Stimulated activated CD4-positive, alpha-beta T cell treated with anti-CD3 and anti-CD28 coated beads, Interleukin-2, amount 100 ng/mL, for 48 hours (primary cell): ENCODE measurements at places on chromosomes 12 and 14.

DNA sequence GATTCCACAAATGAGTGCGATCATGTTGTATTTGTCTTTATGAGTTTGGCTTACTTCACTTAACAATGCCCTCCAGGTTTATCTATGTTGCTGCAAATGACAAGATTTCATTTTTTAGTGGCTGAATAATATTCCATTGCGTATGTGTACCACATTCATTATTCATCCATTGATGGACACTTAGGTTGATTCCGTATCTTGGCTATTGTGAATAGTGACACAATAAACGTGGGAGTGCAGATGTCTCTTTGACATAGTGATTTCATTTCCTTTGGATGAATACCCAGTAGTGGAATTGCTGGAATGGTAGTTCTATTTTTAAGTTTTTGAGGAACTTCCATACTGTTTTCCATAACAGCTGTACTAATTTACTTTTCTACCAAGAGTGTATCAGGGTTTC, 23.5 kb downstream of the AKAP6 start:
- no peak for DNase-seq

- no peak for DNase-seq
These were observed 21.4 kb downstream of the ZFC3H1 start for GRCh38 chr12:71642264-71642663.

- no peak for DNase-seq
These were observed 260.5 kb downstream of the NEDD1 start for GRCh38 chr12:97167598-97167997.

DNA sequence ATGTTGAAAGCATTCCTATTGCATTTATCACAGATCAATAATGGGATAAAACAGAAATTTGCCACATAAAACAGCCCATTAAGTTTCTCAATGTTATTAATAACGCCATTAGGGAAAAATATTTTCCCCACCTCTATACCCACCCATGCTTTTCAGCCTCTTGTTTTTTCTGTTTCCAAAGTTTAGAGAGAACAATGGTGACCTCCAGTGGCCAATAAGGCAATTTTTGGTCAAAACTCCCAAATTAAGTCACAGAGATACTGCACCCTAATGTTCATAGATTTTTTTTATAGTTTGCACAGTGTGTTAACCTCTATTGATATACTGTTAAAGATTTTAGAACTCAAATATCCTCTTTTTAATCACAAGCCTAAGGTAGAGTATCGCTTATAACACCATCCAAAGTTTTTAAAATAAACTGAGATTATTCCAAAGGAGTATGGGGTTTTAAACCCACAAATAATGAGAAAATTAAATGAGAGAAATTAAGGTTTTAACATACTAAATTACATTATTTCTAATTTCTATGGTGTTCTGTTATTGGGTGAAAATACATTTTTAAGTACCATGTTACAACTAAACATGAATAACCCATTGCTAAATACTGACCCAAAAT, 184.7 kb upstream of the DCN start:
- DNase-seq, result no peak

GRCh38 chr14:46054526-46054925, 597.1 kb downstream of the RPL10L start:
- no peak for DNase-seq

GRCh38 chr14:26729851-26730250, 132.0 kb upstream of the NOVA1 start:
- no peak for DNase-seq

GRCh38 chr12:102797528-102797927, 119.5 kb downstream of the PAH start:
- no peak for DNase-seq

GRCh38 chr12:85182699-85183098, 97.3 kb upstream of the ALX1 start:
- DNase-seq, result no peak

GRCh38 chr14:99234961-99235571, 36.9 kb downstream of the BCL11B start:
- peak; percentile 56 for DNase-seq

GRCh38 chr14:93109572-93110481, 5.9 kb downstream of the ITPK1 start:
- no peak for DNase-seq

- DNase-seq, result no peak
These were observed 45.4 kb upstream of the CCND2 start for GRCh38 chr12:4228122-4228580.

GRCh38 chr12:100472325-100472724, 1.3 kb upstream of the NR1H4 start:
- DNase-seq, result no peak

- no peak for DNase-seq
These were observed 64.3 kb upstream of the CPNE8 start for GRCh38 chr12:38969706-38970105.

DNA sequence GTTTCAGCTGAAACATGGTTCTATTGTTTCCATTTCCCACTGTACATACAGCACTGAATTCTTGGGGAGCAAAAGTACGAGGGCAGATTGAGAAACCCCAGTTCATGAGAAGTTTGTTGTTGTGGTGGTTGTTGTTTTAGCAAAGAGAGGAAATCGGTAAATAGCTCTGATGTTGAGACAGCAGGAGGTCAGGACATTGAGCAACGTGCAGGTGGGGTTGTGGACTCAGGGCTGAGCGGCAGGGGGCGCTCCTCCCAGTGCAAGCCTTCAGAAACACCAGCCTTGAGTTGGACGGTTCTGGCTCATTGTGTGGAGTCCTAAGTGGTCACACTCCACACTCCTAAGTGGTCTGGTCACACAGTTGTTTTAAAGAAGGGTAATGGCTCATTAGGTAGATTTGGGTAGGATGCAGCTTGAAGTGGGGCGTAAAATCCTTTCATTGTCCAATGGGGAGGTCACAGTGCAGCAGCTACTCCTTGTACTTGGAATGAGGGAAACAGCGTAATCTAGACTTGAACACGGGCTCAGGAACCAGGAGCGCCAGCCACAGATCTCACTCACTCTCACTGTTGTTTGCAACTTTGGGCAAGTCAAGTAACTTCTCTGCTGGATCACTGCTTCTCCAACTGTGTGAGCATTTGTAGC, 14.5 kb upstream of the PWP1 start:
- DNase-seq, result peak; percentile 37

DNA sequence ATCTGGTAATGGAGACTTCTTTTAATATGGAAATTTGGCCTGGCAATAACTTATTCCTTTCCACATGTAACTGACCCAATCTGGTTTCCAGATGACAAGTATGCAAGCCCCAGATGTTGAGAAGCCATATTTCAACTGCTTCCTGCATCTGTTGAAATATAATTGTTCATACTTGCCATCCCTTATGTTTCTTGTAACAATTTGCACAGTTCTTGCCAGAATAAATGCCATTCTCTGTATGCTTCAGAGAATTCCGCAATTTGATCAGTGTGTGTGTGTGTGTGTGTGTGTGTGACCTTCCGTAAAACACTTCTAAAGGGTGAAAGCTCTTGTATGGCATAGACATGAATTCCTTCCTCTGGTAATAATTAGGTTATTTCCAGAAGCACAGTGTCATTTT, 1.8 kb upstream of the CLEC2A start:
- no peak for DNase-seq

- DNase-seq, result no peak
These were observed 250.1 kb downstream of the APAF1 start for GRCh38 chr12:98895086-98895651.

DNA sequence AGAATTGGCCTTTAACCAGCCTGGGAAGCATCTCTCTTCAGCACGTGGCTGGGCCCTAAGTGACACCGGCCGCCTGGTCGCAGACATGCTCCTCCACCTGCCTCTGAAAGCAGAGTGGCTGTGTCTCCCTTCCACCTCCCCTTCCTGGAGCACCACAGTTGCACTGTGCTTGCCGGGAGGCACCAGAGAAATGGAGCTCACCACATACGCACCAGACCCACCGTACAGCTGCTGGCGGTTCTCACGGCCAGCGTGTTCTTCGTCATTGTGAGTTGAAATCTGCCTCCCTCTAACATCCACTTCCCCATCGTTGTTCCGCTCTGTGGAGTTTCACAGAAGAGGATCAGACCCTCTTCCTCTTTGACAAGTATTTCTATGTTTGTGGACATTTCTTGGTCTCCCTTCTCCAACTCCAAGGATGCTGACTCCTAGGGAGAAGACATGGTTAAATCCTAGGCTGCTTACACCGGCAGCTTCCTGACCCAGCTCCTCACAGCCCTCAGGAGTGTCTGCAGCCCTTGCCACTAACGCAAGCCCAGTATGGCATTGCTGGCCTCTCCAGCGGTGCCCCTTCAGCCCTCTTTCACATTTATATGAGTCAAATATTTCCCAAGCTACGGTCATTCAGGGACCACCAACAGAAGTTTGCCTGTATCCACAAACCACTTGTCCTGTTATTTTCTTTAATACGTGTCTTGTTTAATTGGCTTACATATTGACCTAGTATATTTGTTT, 11.5 kb upstream of the KRT5 start:
- DNase-seq, result no peak

DNA sequence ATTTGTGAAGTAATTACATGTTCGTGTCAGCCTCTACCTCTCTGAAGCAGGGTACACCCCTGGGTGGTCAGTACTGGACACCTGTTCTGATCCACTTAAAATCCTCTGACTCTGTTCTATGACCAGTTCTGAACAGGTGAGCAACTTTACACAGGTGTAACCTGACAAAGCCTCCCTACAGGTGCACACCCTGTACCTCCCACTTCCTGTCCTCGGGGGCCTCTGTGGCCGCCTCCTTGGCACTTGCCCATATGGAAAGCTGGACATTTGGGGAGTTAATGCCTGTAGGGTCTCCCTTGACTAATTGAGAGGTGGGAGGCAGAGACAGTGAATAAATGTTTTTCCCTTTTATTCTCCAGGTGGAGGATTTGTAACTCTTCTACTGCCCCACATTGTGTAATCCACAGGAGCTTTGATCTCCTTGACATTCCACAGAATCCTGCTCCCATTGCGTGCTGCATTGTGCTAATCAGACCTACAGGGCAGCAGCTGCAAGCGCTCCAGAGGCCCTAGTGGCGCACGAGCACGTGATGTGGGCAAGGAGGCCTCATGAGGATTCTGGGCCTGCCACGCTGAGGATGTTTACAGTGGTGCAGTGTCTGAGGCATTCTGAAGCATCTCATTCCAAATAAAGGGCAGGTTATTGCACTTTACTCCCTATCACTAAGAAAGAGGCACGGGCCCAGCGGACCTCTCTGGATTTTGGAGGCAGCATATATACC, 45.8 kb upstream of the BATF start:
- no peak for DNase-seq

- DNase-seq, result no peak
These were observed 94.3 kb downstream of the ADGRD1 start for GRCh38 chr12:131047789-131048610.

GRCh38 chr14:52901357-52901980, 49.4 kb downstream of the FERMT2 start:
- no peak for DNase-seq

- no peak for DNase-seq
These were observed 17.8 kb downstream of the ACSS3 start for GRCh38 chr12:81095501-81096232.

DNA sequence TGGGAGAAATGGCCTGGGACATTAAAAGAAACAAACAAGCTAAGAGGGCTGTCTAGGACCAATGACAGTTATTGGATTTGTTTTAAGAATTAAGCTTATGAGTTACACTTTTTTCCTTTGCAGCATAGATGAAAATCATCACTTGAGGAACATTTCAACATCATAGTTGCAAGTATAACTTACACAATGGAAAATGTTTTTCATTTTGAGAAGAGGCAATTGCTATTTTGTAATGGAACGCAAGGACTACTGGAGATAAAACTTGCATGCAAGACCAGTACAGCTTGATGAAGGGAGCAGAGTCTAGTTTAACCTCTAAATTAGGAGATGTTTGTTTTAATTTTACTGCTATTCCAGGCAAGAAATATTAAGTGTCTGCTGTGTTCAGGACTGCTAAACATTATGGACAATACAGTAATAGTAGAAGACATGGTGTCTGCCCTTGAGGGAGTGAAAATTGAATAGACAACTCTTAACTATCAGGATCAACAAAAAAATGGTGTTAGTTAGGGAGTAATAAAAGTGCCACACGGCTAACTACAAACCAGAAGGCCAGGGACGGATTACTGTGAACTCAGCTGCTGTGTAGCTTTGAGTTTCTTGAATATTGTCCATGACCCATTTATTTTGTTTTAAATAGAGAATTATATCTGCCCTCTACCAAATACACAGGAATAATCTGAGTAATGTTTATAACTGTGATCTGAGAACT, 374.5 kb downstream of the RAD51B start:
- no peak for DNase-seq

- DNase-seq, result no peak
These were observed 292.8 kb upstream of the SFSWAP start for GRCh38 chr12:131418121-131418520.

DNA sequence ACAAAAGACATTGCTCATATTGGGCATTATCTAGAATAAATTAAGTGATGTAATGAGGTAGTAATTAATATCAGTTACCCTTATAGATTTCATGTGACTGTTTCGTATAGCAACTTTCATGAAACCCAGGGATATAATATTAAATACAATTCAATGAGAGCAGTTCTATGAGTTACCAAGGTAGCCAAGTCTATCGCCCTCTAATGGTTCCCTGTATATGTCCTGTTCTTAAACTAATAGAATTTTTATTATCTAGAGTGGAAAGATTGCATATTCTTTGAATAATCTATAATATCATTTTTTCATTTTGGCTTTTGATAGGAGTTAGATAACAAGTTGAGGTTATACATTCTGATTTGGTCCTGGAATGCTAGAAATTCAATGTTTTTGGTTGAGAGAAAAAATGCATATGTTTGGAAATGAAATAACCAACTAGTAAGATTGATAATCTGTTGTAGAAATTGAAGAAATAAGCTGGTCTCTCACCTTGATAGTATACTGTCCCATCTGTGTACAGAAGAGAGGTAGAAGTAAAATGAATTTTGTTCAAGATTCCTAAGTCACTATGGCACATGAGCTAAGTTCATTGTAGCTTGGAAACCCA, 59.7 kb downstream of the SCFD1 start:
- DNase-seq, result no peak

GRCh38 chr14:63134801-63135200, 69.4 kb upstream of the RHOJ start:
- DNase-seq, result no peak

- no peak for DNase-seq
These were observed 29.7 kb downstream of the BDKRB1 start for GRCh38 chr14:96285667-96286066.

DNA sequence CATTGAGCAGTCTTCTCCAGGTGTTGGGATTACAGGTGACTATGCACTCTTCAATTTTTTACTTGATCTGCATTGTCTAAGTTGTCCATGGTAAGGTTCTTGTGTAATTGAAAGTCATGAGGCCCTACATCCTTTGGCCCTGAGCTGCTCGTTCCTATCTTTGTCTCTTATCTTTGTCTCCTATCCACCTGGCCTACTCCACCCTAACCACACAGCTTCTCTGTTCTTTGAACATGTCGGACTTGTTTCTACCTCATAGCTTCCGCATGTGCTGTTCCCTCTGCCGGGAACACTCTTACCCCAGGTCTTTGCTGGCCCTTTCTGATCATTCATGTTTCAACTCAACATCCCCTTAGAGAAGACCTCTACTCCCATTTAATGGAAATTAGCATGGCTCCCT, 194.8 kb upstream of the TBX3 start:
- DNase-seq, result no peak

DNA sequence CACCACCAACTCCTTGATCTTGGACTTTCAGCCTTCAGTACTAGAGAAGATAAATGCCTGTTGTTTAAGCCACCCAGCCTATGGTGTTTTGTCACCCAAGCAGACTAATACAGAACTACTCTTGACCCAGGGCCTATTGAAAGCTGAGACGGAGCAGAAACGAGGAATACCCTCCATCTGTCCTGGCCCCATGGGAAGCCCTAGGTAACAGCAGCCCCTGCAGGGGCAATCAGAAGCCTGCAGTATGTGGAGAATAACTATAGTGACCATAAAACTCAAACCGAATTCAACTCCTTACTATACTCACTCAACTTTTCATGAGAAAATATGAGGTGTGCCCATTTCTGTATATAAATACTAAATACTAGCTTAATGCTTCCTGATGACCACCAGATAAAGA, 307.4 kb downstream of the NUAK1 start:
- DNase-seq, result no peak
